ENCODE measurements at places on chromosomes 4 and X.

- no peak for DNase-seq
Measured at GRCh38 chr4:152073351-152074087, 312.7 kb upstream of the GATB start.

DNA sequence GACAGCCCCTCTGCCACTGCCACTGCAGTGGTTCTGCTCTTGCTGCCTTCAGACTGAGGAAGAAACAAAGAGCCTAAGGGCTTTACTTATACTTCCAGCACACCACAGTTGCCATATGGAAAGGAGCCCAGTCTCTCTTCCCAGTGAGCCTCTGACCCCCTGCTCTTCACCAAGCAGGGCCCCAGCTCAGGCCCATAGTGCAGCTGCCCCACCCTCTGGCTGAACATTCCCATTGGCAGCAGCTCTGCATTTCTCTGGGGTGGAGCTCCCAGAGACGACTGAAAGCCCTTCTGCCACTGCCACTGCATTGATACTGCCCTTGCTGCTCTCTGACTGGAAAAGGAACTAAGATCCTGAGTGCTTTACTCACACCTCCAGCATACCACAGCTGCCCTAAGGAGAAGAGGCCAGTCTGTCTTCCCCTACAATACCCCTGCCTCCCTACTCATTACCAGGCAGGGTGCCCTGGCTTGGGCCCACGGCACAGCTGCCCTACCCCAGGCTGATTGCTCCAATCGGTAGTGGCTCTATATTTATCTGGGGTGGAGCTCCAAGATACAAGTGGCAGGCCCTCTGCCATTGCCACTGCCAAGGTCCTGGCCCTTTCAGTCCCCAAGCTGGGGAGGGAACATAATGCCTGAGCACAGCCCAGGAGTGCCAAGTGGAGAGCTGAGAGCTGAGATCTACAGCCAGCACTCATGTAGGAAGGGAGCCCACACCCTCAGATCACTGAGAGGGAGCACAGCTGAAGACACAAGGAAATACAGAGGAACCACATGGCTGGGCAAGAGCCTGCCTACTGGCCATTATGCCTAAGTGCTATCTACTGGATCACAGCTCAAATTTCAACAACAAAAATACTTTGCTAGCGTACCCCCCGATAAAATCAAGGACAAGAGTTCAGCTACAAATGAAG is 36.0 kb downstream of the AWAT2 start:
- no peak for DNase-seq

DNA sequence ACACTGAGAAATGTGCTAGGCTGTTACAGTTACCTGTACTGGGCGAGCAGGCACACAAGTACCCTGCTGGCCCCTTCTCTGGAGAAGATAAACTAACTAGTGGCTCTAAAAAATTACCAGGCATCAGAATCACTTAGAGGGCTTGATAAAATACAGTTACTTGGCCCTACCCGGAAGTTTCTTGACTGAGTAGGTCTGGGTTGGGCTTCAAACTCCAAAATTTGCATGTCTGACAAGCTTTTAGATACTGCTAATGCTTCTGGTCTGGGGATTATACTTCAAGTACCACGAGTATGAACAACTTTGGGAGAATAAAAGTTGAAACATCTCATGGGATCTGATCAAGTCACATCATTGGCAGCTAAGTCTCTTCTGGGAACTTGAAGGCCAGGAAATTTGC is 30.8 kb downstream of the CEP135 start:
- DNase-seq: no peak

GRCh38 chrX:24002792-24003191 is 24.2 kb downstream of the KLHL15 start:
- no peak for DNase-seq

DNA sequence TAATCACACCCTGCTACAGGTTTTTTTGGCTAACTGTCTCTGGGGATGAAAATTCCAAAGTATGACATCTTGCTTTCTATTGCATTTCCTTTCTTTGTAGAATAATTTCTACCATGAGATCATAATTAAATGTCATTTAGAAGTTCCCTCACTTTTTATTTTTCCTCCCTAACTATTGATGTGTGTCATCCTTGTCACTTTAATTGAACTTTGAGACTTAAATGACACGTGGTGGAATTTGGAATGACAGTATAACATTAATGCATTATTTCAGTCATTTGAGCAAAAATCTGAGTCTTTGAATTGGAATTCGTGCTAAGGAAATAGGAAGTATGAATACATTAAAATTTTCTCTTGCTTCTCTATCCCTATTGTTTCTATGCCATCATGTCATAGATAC is 745.4 kb downstream of the PDHA2 start:
- DNase-seq: no peak

DNA sequence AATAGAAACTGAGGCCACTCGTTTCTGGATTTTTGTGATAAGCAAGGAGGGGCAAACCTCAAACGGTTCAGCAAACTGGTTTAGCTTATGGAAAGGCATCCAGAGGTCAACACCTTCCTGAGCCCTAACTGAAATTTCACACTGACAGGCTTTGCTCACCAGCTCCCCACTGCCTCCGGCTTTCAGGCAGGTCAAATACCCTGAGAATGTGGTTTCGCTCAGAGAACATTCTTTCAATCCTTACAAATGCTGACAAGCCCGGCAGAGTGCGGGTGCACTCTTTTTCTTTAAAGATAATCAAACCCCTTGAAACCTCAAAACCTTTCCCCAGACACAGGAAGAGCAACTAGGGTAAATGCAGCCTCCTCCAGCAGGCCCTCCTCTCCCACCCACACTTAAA is 41.5 kb downstream of the CD40LG start:
- DNase-seq: no peak

All from activated CD4-positive, CD25-positive, alpha-beta regulatory T cell (primary cell).